ENCODE measurements at places on chromosomes 7 and 10. TPM values are rescaled to one million over a fixed set of nuclear protein-coding genes. Genes with fewer than 3 reads are reported as not detected.
A peak's percentile ranks its signal among the peaks of the same experiment; 100 is the strongest.

DNA sequence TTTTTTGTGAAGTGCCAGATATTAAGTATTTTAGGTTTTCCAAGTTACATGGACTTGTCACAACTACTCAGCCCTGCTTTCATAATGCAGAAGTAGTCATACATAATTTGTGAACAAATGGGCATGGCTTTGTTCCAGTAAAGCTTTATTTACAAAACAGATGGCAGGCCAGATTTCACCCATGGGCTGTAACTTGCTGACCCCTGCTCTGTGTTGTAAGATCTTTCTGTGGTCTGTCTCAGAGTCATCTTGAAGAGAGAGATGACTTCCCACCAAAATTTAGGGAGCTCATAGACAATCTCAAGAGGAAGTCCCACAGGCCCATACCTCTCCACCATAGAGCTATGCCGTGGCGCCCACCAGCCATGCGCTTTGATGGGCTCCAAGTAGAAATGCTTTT is 616.1 kb downstream of the LRMDA start:
- DNase-seq, result no peak

DNA sequence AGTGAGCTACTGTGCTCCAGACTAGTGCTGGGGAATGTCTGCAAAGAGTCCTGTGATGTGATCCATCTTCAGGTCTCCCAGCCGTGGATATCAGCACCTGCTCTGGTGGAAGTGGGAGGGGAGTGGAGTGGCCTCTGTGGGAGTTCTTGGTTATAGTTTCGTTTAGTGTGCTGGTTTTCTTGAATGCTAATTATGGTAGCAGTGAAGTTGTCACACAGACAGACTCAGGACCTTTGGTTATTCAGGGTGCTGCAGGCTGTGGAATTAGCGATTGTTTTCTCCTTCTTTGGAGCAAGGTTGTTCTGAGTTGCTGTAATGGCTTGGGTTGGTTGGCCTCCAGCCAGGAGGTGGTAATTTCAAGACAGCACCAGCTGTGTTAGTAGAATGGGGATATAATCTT is 132.7 kb upstream of the HGF start:
- no peak for DNase-seq

The DGKB gene
- total RNA-seq, result 31.4 TPM

GRCh38 chr10:69640196-69640980 is 10.3 kb downstream of the FAM241B start:
- no peak for DNase-seq

DNA sequence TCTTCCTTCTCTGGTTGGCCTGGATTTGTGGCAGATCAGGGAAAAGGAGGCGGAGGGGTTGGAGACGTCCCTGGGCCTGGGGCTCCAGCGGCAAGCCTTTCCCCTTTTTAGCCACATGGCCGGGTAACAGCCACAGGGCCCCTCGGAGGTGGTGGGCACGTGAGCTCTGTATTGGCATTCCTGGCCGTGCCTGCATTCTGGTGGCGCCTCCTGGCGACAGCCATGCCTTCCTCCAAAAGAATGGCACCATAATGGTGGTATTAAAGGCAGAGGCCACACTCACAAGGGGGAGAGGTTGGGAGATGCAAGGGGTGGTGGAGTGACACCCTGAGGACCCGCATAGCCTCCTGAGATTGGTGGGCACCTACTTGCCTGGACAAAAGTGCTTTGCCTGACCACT is 3.0 kb upstream of the AQP1 start:
- no peak for DNase-seq

DNA sequence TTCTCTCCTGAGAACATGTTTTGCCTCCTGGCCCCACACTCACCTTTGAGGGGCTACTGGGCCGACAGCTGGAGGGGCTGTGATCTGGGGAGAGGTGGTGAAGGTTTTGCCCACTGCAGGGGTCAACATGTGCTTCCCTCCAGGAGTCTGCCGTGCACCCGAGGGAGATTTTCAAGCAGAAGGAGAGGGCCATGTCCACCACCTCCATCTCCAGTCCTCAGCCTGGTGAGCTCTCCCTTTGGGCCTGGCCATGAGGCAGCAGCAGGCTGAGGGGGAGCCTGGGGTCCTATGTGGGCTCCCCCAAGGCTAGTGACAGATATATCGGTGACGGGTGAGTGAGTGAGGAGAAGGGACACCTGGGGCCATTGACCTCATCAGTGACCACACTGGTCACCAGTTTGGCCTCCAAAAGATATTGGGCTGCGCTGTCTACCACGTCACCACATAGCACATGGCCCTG is 6.6 kb downstream of the PGAM2 start:
- DNase-seq, result no peak

DNA sequence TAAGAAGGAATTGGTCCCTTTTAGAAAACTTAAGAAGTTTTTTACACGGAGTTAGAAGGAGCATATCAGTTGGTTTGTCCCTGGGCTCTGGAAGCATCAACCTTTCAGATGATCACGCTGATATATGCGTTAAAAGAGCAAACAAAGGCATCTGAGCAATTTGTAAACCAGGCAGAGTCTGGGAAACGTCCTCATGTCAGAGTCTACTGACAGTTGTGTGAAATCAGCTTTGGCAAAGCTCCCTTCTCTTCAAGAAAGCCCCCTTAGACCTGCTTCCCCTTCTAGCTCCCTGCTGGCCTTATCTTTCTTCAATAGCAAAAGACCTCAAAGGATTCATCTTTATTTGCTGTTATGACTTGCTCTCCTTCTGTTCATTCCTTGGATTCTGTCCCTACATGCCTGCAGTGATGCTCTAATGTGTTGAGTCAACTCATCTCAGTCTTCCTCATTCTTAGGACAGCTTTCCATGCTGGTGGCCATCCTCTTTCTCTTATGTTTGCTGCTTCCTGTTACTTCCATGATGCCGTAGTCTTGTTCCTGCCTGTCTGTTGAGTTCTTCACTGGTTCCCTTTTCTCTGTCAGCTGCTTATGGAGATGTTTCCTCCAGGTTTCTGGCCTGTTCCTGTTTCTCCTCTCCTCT is 106.5 kb upstream of the BMPER start:
- no peak for DNase-seq

GRCh38 chr7:121480058-121480457 is 84.0 kb upstream of the FAM3C start:
- DNase-seq, result peak; percentile 79

The NRP1 gene
- 96.6 TPM for total RNA-seq

The PDK4 gene
- 24.5 TPM for total RNA-seq

DNA sequence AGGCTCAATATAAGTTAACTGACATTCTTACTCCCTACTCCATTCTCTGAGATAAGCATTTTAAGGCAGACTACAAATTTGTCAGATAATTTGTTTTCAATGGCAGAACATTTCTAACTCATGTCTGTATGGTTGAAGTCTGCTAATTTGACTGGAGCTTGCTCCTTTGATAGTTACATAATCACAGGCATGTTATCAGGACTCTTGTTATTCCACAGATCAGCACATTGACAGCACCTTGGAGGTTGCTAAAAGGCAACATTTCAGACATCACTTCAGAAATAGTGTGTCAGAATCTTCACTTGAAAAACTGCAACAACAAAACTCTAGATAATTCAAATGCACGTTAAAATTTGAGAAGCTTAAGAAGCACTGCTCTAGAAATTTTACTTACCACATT is 158.3 kb upstream of the PCLO start:
- DNase-seq, result no peak

DNA sequence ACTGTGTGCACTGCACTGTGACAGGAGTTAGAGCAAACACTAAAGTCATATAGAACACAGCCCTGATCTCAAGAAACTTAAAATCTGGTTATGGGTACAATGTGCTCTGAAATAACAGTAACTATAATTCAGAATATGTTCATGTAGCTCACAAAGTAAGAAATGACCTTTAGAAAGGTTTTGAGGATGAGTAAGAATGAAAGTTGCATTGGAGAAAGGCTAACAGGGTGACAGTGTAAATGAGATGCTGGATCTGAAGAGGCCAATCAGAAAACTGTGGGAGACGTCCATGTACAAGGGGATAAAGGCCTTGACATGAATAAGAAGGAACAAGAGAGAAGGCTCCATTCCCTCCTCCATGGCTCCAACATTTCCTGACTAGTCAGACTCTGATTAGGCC is 124.7 kb downstream of the GRM3 start:
- DNase-seq, result no peak

The OR2A1 gene
- total RNA-seq, result 0.50 TPM

The MSMB gene
- not detected for total RNA-seq

The TMEM225B gene
- 1.4 TPM for total RNA-seq

DNA sequence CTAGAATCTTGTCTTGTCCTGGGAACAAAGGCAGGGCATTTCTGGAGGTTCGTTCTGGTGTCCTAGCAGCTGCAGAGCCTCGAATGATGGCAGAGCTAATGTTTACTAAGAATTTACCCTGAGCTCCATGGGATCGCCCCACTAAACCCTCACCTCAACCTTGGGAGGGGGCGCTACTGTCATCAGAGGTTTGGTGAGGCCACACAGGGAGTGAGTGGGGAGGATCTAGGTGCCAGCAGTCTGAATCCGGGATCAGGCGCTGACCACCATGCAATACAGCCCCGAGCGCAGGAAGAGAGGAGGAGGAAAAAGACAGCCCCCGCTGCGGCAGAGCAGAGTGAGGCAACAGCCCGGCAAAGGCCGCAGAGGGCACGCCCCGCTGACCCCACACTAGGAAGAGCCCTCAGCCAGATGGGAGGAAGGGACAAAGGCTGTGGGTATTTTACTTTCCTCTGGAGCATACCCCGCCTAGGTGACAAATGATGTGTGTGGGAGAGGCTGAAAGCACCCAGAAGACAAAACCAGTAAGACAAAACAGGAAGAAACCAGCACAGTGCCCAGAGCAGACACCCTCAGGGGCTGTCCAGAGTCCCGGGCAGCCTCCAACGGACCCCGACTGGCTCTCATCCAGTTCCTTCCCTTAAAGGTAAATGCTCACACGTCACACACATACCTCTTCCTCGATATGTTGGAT is 103.5 kb downstream of the FAM53B start:
- DNase-seq, result no peak

DNA sequence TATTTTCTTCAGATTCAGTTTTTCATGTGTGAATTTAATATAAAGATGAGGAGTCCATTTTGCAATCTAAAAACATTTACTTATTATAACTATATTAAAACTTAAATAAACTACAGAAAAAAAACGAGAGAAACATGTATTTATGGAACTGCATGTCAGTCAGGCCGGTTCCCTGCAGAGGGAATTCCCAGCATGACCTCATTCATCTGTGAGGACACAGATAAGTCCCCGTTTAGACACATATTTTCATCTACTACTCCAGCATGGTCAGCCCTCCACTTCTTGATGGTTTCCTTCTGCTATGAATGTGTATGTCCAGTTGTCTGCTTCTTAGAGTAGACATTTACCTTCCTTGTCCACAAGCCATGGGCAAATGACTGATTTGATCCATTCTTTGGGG is 339.1 kb downstream of the SEMA3D start:
- no peak for DNase-seq

DNA sequence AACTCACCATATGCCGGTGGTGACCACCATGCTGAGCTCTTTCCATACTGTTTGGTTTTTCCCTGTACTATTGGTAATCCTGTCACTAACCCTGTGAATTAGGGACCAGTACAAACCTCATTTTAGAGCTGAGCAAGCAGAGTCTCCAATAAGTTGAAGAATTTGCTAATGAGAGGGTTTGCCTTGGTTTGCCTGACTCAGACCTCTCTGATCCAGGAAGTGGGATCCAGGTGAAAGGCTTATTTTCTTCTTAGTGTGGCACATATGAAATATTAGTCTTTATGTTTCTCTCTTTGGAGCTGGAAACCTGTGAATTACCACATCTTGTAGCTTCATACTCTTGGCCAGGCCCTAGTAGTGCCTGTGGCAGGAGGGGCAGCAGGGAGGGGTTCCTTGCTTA is 114.1 kb upstream of the IGFBP3 start:
- no peak for DNase-seq

- no peak for DNase-seq
Observed at GRCh38 chr7:101911800-101912715, 94.6 kb downstream of the CUX1 start.

The PAPOLB gene
- 0.94 TPM for total RNA-seq

- DNase-seq, result no peak
Observed at GRCh38 chr7:44111761-44112160, 7.6 kb downstream of the AEBP1 start.

The FOXK1 gene
- 20.7 TPM for total RNA-seq

DNA sequence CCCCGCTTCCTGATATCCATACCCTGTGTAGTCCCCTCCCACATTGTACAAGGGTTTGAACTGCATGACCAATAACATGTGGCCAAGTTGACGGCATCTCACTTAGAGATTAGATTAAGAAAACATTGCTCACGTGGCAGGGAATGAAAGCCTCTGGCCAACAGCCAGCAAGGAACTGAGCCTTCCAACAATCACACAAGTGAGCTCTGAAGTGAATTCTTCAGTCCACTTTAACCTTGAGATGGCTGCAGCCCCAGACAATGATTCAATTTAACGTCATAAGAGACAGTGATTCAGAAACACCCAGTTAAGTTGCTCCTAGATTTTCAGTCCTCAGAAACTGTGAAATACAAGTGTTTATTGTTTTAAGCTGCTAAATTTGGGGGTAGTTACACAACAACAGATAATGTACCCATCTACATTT is 165.9 kb upstream of the PLXNA4 start:
- no peak for DNase-seq

DNA sequence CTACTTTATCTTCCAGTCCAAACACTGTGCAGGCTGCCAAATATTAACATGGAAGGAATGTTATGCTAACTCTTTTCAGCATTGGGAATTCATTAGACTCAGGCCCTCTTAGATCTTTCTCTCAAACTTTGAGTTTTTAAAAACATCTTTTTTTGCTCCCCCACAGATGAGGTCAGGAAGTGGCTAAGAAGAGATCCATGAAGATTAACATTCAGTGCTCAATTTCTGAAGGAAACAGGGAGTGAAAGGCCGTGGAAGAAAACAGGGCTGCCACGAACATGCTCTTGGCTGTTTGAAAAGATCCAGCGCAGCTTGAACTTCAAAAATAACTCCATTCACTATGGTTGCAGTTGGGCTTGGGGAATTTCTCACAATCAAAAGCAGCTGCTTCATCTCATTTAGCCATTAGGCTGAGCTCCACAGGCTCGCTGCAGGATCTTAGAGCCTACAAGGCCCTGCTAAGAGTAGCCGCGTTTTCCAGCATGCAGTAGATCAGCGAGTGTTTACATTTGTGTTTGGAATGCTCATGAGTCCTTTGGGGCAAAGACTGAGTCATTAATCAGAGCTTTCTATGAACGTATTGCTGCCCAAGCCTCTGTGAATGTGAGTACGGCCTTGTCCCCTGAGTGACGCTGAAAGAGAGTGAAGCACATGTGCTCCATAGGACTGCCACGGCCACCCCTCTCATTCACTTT is 41.2 kb upstream of the TNS3 start:
- DNase-seq, result no peak
